ENCODE measurements at places on chromosomes 1 and 21.

DNA sequence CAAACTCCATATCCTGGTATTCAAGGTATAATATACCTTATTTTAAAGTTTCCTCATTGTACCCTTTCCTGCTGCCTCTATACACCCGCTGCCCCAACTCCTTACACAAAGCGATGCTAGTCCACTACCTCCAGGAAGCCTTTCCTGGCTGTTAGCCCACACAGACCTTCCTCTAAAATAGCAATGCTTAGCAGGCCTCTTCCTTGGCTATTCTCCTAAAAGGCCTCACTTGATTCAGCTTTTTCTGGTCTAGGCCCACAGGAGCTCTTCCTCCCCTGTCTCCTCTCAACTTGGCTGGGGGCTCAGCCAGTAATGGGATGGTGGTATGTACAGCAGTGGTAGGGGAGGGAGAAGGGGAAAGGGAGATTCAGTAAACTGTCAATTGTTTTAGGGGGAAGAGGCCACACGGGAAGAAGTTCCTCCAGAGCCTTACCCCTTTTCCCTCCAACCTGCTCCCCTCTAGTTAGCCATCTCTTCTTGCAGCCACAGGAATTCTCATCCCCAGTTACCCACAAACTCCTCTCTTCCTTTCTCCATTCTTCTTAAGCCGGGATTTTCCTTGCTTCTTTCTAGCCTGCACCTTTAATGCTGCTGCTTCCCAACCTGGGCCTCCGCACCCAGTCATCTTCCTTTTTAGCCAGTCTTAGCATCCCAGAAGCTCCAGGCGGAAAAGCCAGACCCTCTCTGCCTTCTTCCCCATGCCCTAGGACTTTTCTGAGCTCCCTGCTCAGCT, 2.6 kb downstream of the LRRC41 start:
- no peak for DNase-seq

DNA sequence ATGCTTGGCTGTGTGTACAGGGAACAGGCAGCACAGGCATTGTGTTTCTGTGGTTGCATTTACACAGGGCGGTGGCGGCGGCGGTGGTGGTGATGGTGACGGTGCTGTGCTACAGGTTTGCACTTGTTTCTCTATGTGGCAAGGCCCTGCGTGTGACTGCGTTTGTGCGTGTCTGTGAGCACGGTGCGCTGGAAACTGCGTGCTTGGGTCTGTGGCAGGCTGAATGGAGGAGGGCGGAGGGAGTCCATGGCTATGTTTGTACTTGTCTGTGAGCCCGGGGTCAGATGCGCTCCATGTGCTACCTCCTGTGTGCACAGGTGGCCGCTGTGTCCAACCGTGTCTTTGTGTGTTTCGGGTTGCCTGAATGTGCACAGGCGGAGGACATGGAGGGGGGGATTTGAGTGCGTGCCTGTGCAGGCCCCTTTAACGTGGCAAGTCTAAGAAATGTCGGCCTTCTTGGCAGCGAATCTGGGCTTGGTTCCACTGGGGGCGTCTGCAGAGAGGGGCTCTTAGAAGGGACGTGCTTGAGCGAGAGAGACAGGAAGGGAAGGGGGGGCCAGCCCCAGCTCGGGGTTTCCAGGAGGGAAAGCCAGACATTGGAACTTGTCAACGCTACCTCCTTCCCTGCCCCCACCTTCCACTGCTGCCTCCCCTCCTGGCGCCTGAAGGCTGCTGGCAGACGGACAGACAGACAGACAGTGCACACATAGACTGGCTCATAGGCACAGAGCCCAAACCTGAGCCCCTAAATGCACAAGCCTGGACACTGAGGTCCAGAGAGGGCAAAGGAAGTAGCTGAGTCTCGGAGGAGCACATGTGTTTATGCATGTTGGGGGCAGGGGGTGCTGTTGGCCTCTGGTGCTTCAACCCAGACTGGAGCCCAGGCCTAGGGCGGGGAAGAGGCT, 32.7 kb upstream of the WASF2 start:
- DNase-seq = no peak

DNA sequence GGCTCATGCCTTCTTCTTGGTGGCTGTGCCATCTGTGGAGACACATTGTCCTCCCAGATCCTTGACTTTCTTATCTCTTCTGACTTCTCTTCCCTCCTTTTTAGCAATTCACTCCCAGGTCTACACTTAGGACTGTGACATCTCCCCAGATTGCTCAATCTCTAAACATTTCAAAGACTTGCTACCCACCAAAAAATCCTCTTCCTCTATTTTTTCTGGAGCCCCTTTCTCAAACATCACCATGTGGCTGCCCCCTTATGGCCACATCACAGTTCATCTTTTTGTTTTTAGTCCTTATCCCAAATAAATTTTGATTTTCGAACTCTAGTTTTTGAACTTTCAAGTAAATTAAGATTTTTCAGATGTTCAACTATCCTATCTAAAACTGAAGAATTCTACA, 148.6 kb upstream of the HOOK1 start:
- DNase-seq = no peak

DNA sequence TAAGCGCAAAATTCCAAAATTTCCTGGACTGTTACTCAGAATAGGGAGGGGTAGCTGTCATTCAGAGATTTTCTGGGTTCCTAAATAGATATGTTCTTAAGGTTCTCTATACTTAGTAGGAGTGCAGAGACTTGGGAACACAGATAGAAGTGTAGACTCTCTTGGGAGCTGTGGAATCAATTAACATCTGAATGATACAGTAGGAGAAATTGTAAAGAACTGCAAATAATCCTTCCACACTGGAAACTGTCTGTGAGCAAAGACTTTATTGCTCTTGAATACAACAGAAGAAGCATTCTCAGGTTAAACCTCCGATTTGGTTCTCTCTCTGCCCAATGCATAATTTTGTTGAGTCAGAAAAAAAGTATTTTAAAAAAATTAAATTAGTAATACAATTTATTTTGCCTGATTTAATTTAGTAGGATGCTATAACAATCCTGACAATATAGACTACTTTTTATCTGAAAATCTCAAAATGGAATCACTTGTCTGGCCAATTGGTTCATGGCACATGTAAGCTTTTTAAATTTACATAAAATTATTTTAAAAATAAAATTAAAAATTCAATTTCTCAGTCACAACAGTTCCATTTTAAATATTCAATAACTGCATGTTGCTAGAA, 1754.3 kb downstream of the PLA2G4A start:
- no peak for DNase-seq

- no peak for DNase-seq
Observed at GRCh38 chr21:29808153-29808552, 131.6 kb downstream of the GRIK1 start.

- no peak for DNase-seq
Observed at GRCh38 chr1:3219005-3219790, 150.2 kb downstream of the PRDM16 start.

- no peak for DNase-seq
Observed at GRCh38 chr1:59266927-59267293, 30.0 kb upstream of the FGGY start.

DNA sequence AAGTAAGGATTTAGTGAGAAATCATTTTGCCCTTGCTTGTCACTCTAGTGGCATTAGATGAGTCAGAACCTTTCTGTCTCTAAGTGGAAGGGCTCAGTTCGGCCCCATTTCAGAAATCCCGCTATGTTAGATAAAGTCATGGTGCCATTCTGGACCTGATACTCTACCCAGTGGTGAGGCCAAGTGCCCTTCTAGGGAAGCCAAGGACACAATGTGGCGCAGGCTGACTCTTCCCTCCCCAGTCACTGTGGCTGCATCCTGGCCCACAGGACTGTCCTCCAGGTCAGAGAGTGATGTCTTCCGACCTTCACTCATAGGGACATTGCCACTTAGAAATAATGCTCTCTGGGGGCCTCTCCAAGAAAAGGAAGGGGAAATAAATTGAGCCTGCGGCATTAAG, 48.3 kb upstream of the MTR start:
- DNase-seq = no peak

- no peak for DNase-seq
Observed at GRCh38 chr21:29215709-29216108, 83.0 kb upstream of the BACH1 start.

DNA sequence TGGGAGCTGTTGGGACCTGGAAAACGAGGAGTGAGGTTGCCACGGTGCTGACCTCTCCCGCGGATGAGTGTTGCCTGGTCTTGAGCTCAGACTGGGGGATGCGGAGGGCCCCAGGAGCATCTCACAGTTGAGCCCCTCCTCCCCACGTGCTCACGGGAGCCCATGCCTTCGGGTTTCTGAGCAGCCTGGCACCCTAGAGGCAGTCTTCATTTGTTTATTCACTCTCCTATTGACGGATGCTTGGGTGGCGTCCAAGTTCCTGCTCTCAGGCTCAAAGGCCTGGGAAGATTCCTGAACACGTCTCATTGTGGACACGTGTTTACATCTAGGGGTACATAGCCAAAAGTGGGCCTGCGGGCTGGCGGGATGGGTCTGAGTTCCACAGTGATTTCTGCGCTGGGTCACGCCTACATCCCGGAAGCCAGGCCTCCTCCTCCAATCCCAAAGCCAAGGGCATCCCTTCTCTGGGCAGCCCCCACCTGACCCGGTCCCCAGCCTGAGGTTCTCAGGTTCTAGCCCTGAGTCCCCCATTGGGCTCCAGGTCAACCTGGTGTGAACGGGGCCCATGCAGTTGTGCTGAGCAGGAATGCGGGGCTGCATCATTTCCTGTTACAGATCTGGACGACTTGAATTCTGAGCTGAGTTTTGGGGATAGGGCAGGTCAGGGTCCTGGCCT, 14.7 kb downstream of the WNT3A start:
- DNase-seq = no peak

DNA sequence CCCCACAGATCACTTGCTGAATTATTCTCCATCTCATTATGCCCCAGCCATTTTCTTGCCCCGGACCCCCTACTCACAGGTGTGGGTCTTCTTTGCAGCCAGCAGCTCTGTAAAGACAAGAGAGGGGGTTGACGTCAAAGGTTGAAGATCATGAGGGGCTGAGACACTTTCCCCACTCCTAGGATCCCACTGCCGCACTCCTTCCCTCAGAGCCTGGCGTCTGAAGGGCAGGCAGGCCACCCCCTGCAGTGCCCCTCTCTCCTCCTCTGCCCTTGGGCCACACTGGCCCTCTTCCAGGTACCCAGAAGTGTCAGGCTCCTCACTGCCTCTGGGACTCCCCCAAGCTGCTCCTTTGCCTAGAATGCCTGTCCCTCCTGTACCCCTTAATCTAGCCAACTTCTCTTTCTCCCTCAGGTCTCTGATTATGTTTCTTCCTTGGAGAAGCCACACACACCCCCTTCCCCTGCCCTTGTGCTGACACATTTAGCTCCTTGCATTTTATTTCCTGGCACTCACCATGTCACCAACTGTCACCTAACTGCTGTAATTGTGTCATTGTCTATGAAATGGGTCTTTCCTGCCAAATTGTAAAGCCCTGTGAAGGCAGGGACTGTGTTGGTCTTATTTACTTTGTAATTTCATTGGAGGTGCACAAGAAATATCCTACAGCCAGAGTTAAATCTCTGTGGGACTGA, 2.1 kb downstream of the RORC start:
- DNase-seq = no peak

DNA sequence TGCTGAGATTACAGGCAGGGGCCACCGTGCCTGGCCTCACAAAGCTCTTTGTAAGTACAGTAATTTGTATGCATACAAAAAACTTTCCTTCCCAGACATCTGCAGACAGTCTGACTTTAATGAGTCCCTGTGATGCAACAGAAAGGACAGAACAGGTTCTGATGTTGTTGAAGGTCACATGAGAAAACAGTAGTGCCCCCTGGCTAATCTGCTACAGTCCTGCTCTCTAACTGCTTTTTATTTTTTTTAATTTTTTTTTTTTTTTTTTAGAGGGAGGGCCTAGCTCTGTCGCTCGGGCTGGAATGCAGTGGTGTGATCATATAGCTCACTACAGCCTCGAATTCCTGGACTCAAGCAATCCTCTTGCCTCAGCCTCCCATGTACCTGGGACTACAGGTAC, 36.7 kb downstream of the ACBD3 start:
- DNase-seq = no peak

DNA sequence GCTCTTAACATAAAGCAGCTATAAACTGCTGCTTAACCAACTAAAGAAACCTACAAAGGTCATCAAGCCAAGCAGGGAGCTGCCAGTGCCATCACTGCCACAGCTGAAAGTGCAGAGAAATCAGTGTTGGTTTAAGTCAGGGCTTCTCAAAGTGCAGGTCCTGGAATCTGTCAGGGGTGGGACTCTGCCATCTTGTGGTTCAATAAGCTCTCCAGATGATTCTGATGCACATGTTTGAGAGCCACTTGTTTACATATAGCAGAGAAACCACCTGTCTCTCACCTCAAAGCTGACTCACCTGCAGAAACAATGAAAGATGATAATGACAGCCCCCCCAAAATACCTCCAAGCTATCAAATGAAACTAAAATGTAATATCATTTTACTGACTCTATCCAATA, 49.3 kb downstream of the SH3GLB1 start:
- no peak for DNase-seq

DNA sequence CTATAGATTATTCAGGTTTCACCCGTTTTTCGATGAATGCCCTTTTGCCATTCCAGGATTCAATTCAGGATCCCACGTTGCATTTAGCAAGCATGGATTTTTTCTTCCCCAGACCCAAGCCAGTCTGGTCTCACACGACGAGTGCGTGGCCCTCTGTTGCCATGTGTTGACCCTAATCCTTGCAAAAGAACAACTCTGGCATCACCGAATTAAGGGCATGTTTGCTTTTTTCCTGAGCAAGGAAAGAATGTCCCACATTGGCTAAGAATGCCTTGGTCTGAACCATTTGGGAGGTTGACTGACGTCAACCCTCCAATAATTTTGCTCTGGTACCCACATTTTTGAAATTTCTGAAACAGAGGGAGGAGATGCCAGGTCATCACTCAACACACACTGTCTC, 153.0 kb upstream of the WNT4 start:
- no peak for DNase-seq

- no peak for DNase-seq
Observed at GRCh38 chr1:90753556-90753955, 36.5 kb upstream of the BARHL2 start.

DNA sequence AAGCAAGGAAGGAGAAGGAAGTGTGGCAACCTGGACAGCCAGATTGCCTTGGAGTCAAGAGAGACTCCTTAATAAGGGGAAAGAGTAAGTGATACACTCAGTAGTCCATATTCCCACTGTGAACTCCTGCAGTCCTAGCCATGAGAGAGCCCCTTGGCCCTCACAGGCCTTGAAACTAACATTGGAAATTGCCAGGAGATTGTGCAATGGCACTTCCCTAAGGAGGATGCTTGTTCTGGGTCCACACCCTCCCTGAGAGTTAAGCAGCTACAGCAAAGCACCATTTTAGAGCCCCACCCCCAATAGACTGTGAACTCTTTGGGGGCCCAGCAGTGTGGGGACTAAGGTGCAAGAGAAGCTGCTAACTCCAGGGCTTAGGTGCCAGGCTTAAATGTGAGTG, 367.7 kb upstream of the CAMK1G start:
- DNase-seq = no peak

GRCh38 chr21:23162198-23162946, 2164.2 kb downstream of the NCAM2 start:
- no peak for DNase-seq

DNA sequence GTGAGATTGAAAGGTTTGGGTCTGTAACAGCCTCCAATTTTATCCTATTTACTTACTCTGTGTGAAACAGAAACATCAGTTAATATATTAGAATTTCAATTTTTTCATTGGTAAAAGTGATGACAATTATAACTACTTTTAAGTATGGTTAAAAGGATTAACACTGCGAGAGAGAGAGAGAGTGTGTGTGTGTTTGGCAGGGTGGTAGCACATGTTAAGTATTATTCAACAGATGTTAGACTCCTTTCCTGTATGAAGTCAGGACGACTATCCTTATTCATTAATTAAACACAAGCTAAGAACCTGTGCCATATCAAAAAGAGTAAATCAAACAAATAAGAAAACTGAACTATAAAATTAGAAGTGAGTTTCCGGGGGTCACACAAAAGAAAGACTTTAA, 662.5 kb downstream of the PLPP3 start:
- no peak for DNase-seq

GRCh38 chr1:172360511-172360910, 60.0 kb upstream of the C1orf105 start:
- no peak for DNase-seq
